Stimulated activated CD8-positive, alpha-beta memory T cell treated with anti-CD3 and anti-CD28 coated beads, Interleukin-15, amount 100 ng/mL, for 4 hours (primary cell): ENCODE measurements at places on chromosomes 7 and 10.

DNA sequence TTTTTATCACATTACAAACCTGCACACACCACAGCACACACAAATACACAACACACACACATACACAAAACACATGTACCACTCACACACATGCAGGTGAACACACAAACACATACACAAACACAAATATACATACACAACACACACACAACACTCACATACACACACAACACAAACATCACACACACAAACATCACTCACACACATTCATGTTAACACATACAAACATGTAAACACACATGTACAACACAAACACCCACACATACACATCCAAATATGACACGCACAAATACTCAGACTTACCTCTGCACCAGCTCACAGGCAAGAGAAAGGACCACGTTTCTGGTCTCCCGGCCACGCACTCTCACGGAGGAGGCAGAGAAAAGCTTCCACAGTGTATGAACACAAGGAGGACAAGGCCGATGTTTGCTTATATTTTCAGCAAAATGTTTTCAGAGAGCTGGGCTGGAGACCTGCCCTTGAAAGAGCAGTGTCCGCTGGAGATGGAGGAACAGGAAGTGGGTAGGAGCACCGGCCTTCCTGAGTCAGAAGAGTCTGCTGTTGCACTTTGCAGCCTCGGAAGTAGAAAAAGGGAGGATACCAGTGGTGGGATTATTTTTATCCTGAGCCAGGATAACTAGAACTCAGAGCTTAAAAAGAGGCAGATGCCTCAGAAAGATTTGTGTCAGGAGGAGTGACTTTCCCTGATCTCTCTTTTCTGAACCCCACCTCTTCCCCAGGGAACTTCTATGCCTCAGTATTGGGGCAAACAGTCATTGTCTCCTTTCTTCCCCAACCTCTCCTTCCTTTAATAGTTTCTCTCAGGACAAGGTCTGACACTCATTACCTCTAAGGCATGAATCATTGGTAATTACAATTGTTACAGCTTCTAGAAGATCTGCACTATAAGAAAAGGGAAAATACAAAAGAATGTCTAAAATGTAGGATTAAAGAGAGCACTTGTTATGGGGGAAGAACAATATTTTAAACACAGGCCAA, at the start of gene GIMAP6:
Gene GIMAP6 (minus strand): TSS at position 520 of the 999 bp plus-strand sequence. CDS start 2,243 bp downstream, outside the sequence.
- peak; percentile 9 for DNase-seq

- no peak for DNase-seq
These were observed 68.8 kb upstream of the GSDME start for GRCh38 chr7:24825931-24826661.

DNA sequence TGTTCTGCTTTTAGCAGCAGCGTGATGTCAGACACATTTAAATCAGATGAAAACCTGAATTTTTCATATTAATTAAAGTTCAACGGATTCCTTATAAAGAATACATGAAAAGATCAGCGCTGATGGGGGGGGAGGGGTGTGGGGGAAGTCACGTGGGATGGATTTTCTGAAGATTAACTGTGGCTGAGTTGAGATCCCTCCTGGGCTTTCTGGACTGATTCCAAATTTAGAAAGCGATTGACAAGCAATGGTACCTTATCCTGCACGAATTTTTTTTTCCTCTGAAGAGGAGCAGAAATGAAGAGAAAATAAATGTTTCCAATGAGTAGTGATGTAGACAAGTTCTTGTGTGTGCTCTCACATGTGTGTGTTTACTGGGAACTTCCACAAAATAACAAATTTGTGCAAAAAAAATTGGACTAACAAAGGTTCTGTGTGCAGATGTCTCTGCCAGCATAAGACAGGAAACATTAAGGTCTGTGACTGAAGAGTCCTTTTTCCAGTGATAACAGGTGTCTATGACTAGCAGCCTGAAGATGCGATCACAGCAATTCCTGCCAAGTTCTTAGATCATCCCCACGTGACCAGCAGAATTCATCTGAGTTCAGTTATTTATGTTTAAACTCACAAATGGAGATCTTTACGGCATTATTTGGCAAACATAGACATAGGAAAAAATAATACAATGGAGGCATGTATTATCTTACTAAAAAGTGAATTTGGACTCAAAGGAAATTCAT, 585.2 kb upstream of the CELF2 start:
- no peak for DNase-seq

DNA sequence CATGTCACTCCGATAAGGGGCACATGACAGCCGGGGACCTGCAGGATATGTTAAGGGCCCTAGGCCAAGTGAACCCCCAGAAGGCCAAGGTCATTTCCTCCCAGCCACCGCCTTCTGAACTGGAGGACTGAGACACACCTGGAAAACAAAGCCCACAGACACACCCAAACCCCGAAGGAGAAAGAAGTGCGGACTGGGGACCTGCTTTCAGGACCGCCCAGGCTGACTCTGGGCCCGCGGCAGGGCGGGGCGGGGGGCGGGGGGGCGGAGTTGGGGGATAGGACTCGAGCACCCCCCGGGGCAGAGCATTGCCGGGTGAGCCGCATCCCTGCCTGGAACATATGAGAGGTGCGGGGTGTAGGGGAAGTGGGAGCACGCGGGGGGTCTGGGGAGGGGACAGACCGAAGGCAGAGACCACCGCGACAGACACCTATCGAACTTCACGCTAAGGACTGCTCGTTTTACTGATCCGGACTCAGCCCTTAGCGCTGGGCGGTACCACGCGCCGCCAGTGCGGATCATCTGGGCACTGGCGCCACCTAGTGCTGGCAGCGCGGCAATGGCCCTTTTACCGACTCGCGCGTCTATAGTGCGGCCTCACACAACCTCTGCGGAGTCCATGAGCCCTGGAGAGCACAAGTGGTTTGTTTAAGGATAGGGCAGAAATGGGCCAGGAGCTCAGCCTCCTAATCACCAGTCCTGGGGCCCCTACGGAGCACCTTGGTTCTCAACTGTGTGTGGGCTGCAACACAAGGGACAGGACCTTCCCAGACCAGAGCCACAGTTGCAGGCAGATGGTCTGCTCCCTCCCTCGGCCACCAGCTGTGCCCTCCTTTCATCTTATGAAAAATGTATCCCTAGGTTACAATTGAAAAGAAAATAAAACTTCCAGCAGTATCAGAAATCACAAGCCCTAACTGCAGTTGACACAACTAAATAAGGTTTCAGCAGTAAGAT, 157.6 kb downstream of the HERPUD2 start:
- DNase-seq, result peak; percentile 47

- no peak for DNase-seq
These were observed 14.0 kb downstream of the NEURL1 start for GRCh38 chr10:103507235-103508191.

GRCh38 chr10:100788002-100788903, 42.9 kb downstream of the PAX2 start:
- DNase-seq, result no peak

DNA sequence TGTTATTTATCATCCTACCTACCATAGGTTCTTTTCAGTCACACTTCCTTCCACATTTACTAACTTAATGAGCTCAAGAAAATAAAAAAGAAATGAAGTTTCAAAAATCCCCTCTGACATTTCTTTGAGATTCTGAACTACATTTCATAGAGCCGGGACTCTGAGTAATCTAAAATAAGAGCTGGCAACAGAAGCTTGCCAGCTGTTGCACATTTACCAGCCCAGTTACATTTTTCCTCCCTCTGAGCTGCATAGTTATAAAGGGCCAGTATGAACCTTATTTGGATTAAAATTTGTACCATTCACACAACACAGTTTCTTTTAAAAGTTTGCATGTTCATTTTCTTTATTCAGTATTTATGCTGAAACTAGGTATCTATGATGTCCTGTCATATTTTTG, 119.5 kb upstream of the CAV2 start:
- no peak for DNase-seq

DNA sequence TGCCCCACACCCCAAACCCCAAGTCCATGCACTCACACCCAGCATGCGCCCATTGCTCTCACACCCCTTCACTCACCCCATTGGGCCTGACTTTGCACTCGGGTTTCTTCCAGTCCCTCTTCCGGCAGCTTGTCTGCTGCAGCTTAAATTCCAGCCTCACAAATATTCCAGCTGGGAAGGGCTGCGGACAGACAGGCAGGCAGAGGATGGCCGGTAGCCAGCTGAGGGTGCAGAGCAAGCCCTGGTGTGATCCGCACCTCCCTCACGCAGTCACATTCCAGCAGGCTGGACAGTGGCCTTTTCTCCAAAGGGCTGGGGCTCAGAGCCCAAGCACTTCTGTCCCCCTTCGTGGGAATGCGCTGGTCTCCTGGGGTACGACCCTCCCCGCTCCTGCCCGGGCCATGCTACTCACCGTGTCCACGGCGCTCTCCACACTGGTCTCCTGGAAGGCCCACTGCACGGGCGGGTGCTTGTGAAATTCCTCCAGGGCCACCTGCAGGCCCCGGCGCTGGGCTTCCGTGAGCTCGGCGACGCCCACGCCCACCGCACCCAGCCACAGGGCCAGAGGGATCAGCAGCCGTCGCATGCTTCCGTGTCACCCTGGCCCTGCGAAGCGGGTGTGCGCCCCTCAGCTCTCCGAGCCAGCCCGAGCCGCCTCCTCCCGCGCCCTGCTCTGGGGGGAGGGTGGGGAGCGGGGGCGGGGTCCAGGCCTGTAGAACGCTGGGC, 1.2 kb downstream of the RARRES2 start:
- DNase-seq, result no peak

DNA sequence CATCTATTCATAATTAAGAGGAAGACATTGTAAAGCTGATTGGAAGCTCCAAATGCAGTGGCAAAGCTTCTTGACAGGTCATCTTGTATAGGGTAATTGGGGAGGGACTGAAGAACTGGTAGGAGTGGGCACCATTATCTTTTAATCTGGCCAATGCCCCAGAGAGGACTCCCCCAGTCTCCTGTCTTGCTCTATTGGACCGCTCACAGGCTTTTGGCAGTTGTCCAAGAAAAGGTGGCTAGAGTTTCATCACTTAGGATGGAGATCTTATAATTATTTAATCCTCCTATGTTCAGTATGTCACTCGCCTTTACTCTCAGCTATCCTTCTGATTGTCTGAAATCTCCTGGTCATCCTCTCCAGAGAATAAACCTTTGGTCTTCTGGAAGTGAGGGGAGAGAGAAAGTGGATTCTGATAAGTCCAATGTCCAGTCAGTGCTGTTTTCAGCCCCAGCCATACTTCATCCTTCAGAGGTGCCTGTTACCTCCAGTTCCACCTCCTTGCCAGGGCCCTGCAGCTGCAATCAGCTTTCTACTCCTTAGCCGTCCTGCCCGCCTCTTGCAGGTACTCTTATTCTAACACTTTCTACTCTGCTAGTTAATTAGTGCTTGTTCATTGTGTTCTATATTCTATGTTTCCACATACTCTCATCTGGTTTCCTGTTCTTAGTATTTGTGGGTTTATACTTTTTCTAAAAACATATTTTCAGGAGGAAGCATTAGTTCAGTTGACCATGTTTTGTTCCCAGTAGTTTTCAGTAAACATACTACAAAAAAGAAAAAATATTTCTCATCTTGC, 241.6 kb downstream of the NSUN6 start:
- no peak for DNase-seq

GRCh38 chr7:128447941-128448564, 7.6 kb upstream of the HILPDA start:
- DNase-seq, result no peak

DNA sequence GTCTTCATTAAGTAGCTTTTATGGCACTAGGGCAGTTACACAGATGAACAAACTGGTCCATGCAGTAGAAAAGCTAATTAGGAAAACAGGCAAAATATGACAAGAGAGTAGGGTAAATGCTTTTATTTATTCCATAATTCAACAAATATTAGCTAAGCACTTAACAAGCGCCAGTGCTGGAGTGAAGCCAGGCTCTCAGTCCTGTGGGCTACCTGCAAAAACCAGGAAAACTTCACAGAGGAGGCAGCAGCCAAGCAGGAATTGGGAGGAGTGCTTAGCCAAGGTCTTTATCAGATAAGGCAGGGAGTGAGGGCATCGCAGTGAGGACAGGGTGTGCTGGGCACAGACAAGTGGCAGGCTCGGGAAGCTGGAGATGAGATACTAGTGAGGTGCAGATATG, 4.9 kb upstream of the KAT6B start:
- no peak for DNase-seq

- DNase-seq, result no peak
These were observed 139.8 kb downstream of the GRID1 start for GRCh38 chr10:86226781-86227201.

- no peak for DNase-seq
These were observed 7.0 kb upstream of the EVX1 start for GRCh38 chr7:27235387-27236311.

GRCh38 chr7:91046322-91047089, 217.7 kb upstream of the FZD1 start:
- no peak for DNase-seq

GRCh38 chr10:6558759-6559461, 21.2 kb downstream of the PRKCQ start:
- DNase-seq, result no peak

DNA sequence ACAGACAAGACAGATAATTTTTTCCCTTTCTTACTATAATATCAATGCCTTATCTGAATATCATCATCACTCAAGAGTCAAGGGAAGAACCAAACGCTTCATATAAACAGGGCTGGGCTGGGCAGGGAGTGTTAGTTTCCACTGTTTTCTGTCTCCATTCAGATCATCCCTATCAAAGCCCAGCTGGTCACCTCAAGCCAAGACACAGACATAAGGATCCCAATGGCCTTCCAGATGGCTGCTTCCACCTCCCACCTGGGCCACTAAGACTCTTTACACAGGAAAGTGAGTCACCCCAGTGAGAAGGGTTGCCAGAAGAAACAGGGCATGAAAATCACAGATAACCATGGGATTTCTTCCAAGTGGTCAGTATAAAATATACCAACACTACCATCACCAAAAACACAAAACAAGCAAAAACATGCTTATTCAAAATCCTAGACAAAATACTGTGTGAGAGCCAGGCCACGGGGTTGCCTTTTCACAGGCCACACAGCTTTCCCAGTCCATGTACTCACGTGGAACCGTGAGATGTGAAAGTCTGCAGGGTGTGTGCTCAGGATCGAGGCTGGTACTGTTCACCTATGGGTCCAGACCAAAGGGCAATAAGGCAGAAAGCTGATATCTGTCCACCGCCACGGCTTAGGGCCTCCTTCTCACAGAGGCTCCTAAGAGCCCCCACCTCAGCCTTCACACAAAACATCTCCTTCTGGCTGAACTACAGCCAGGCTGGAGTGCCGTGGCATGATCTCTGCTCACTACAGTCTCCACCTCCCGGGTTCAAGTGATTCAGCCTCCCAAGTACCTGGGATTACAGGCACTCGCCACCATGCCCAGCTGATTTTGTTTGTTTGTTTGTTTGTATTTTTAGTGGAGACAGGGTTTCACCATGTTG, 5.7 kb downstream of the PRSS1 start:
- no peak for DNase-seq

DNA sequence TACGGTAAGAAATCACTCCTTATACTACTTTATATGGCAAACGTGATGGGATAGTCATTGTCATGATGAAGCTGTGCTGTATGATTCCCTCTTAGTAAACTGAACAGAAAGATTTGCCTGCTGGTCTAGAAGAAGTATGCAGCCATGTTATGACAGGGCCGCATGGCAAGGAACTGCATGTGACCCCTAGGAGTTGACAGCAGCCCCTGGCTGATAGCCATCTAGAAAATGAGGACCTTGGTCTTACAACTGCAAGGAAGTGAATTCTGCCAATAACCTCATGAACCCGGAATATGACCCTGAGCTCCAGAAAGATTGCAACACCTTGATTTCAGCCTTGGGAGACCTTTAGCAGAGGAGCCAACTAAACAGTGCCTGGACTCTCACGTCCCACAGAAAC, 193.3 kb downstream of the SEMA3E start:
- DNase-seq, result no peak
